ENCODE measurements at places on chromosomes 1 and 21. TPM values are rescaled to one million over a fixed set of nuclear protein-coding genes. Genes with fewer than 3 reads are reported as not detected.

- no peaks in the 10 kb centered on the region for H3K27me3 ChIP-seq
- H3K4me1 ChIP-seq = no peaks in the 10 kb centered on the region
- no peak overlapping the region for H3K27ac ChIP-seq
- H3K4me3 ChIP-seq = no peak overlapping the region
These were observed 66.1 kb downstream of the TBX15 start for GRCh38 chr1:118921994-118922393.

- no peaks in the 10 kb centered on the region for H3K4me1 ChIP-seq
- no peaks in the 10 kb centered on the region for H3K36me3 ChIP-seq
- no peak overlapping the region for H3K27ac ChIP-seq
- no peaks in the 10 kb centered on the region for H3K27me3 ChIP-seq
- no peak for DNase-seq
These were observed 35.4 kb downstream of the CXADR start for GRCh38 chr21:17548262-17548661.

GRCh38 chr1:31531177-31531999 is 44.9 kb upstream of the TINAGL1 start:
- no peaks in the 10 kb centered on the region for H3K36me3 ChIP-seq
- no peaks in the 10 kb centered on the region for H3K27me3 ChIP-seq
- H3K4me3 ChIP-seq = no peak overlapping the region
- no peak for DNase-seq
- no peak overlapping the region for H3K27ac ChIP-seq

GRCh38 chr1:41895552-41895951 is 23.2 kb downstream of the HIVEP3 start:
- no peaks in the 10 kb centered on the region for H3K27me3 ChIP-seq
- H3K4me1 ChIP-seq = peaks cover 12% of the 10 kb centered on the region
- no peak overlapping the region for H3K4me3 ChIP-seq
- no peak for DNase-seq

DNA sequence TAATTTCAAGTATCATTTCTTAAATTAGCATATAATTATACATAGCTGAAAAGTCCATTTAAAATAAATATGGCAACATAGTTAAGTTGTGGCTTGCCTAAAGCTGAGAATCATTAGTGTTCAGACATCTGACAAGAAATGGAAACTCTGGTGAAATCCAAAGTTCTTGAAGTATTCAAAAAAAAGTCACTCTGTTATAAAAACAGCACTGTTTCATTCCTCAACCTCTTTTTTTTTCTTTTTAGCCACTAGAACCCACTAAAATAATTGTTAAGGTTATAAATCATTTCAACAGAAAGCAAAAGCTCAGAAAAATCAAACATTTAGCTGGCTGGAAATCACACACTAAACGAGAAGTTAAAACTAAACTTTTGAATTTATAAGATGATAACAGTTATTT is 476.7 kb downstream of the LTN1 start:
- H3K4me1 ChIP-seq = no peaks in the 10 kb centered on the region
- H3K4me3 ChIP-seq = no peak overlapping the region
- H3K36me3 ChIP-seq = no peaks in the 10 kb centered on the region
- no peaks in the 10 kb centered on the region for H3K27me3 ChIP-seq
- no peak overlapping the region for H3K27ac ChIP-seq

GRCh38 chr1:83905315-83905907 is 93.5 kb downstream of the TTLL7 start:
- peaks cover 5% of the 10 kb centered on the region for H3K36me3 ChIP-seq
- DNase-seq = no peak
- no peak overlapping the region for H3K4me3 ChIP-seq
- no peaks in the 10 kb centered on the region for H3K27me3 ChIP-seq

DNA sequence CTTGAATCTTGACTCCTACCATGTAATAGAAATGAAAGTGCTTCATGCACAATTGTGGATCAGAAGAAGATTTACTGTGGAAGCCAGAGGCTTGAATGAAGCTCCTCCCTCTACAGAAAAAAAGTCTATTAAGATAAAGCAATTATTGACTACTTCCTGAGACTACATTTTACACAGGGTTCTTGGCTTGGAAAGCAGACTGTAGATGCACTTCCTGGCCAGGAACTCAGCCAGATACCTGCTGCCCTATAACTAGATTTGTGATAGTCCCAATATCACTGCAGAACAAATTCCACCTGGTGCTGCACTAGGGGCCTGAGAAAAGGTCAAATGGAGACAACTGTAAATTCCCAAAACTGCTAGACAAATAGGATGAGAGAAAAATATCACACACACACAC is 96.8 kb upstream of the GUCA2B start:
- no peak overlapping the region for H3K4me3 ChIP-seq
- no peaks in the 10 kb centered on the region for H3K27me3 ChIP-seq
- no peak for DNase-seq
- H3K36me3 ChIP-seq = no peaks in the 10 kb centered on the region

GRCh38 chr1:6824665-6825368 is 39.6 kb downstream of the CAMTA1 start:
- no peaks in the 10 kb centered on the region for H3K27me3 ChIP-seq
- H3K4me1 ChIP-seq = no peaks in the 10 kb centered on the region
- no peak overlapping the region for H3K27ac ChIP-seq

DNA sequence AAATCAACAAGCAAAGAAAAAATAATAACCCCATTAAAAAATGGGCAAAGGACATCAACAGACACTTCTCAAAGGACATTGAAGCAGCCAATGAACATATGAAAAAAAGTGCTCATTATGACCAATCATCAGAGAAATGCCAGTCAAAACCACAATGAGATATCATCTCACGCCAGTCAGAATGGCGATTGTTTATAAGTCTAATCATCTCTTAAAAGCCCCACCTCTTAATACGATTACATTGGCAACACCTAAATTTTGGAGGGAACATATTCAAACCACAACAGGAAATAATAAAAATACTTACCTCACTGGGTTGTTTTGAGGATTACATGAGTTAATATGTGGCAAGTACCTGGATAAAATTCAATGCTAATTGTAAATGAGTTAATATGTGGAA is 57.1 kb upstream of the PLPPR4 start:
- no peaks in the 10 kb centered on the region for H3K4me1 ChIP-seq
- DNase-seq = no peak
- H3K36me3 ChIP-seq = no peaks in the 10 kb centered on the region
- H3K27me3 ChIP-seq = no peaks in the 10 kb centered on the region

DNA sequence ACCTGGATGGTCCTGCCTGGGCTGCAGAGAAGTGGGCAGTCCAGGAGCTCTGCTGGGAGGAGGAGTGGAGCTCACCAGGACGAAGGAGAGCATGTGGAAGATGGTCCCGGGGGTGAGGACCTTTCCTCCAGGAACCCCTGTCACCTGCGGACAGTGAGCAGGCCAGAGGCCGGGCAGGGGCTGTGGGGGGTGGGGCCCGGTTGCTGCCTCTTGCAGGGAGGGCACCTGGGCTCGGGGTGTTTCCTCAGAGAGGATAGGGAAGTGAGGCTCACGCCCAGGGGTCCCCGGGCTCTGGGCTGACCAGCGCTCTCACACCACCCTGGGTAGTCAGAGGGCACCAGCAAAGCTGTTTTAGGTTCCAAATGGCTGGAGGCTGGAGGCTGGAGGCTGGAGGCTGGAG is 22.7 kb upstream of the PEX10 start:
- no peak for DNase-seq
- no peaks in the 10 kb centered on the region for H3K4me1 ChIP-seq
- no peak overlapping the region for H3K4me3 ChIP-seq
- H3K27ac ChIP-seq = no peak overlapping the region
- H3K27me3 ChIP-seq = peaks cover 5% of the 10 kb centered on the region

GRCh38 chr1:10918531-10918930 is 93.9 kb upstream of the TARDBP start:
- no peaks in the 10 kb centered on the region for H3K36me3 ChIP-seq
- peaks cover 8% of the 10 kb centered on the region for H3K27me3 ChIP-seq
- no peak overlapping the region for H3K4me3 ChIP-seq
- DNase-seq = no peak

DNA sequence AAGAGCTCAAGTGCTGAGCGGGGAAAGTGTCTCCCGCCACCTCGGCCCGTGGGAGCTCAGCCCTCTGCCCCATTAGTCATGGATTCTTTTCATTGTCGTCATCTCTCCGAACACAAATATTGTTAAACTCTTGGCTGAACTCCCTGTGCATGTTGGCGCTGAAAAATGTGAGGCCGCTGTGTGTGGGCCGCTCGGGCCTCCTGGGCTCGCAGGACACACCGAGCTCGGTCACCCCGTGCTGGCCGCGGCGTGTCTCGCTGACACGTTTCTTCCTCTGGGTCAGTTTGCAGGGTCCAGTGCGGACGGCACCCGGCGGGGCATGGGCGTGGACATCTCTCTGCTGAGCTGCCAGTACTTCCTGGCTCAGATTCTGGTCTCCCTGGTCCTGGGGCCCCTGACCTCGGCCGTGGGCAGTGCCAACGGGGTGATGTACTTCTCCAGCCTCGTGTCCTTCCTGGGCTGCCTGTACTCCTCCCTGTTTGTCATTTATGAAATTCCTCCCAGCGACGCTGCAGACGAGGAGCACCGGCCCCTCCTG is 25.6 kb downstream of the SLC45A1 start:
- no peaks in the 10 kb centered on the region for H3K36me3 ChIP-seq
- H3K27me3 ChIP-seq = no peaks in the 10 kb centered on the region
- peak overlapping the region; percentile 4 for H3K4me3 ChIP-seq
- peaks cover 18% of the 10 kb centered on the region for H3K4me1 ChIP-seq

GRCh38 chr1:234962340-234962989 is 166.2 kb downstream of the TOMM20 start:
- no peaks in the 10 kb centered on the region for H3K36me3 ChIP-seq
- H3K27me3 ChIP-seq = no peaks in the 10 kb centered on the region
- H3K27ac ChIP-seq = peak overlapping the region; percentile 65
- H3K4me1 ChIP-seq = no peaks in the 10 kb centered on the region
- H3K4me3 ChIP-seq = no peak overlapping the region
- peak; percentile 79 for DNase-seq

DNA sequence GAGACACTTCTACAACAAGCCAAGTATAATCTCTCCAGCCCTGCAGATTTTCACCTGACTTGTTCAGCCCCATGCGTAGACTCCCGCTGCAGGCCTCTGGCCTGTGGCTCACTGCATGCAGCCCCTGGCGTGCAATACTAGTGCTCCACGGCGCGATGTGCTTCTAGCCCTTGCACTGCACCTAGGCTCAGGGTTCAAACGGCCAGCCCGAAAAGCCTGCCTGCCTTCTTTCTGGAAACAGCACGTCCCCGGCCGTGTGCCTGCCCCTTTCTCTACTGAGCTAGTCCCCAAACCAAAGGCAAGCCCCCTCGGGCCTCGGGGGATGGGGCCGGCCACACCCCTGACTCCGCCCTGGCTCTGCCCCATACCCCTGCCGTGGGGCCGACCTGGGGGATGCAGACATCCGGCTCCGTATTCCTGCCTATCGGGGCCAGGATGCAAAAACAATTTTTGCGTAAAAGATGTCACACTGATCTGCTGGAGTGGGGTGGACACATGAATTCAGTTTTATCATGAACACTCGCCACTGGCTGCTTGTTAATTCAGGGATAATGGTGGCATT is 26.3 kb upstream of the TRAPPC10 start:
- DNase-seq = no peak
- peaks cover 34% of the 10 kb centered on the region for H3K36me3 ChIP-seq
- no peaks in the 10 kb centered on the region for H3K4me1 ChIP-seq
- H3K27ac ChIP-seq = no peak overlapping the region
- H3K4me3 ChIP-seq = no peak overlapping the region

GRCh38 chr1:41390166-41390565 is 28.9 kb downstream of the FOXO6 start:
- no peak for DNase-seq
- no peaks in the 10 kb centered on the region for H3K36me3 ChIP-seq
- H3K27ac ChIP-seq = no peak overlapping the region

DNA sequence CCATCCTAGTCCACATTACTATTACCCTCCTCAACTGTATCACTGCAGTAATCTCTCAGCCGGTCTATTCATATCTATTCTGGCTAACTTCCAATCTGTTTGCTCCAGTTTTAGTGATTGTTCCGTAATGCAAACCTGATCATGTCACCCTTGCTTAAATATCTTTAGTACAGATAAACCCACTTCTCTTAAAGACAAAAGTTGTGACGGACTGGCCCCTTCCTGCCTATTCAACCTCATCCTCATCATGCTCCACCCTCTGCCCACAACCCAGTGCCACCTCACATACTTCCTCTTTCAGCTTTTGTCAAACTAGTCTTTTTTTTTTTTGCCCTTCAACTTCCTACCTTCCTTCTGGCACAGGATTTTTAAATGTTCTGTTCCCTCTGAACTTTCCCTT is 2.8 kb upstream of the C1orf162 start:
- no peak overlapping the region for H3K27ac ChIP-seq
- no peaks in the 10 kb centered on the region for H3K27me3 ChIP-seq
- peaks cover 63% of the 10 kb centered on the region for H3K36me3 ChIP-seq
- H3K4me3 ChIP-seq = no peak overlapping the region

GRCh38 chr1:217137210-217137881 is 414.1 kb upstream of the ESRRG start:
- no peak overlapping the region for H3K4me3 ChIP-seq
- peaks cover 15% of the 10 kb centered on the region for H3K27me3 ChIP-seq
- no peaks in the 10 kb centered on the region for H3K36me3 ChIP-seq
- H3K4me1 ChIP-seq = no peaks in the 10 kb centered on the region
- H3K27ac ChIP-seq = no peak overlapping the region
- no peak for DNase-seq

GRCh38 chr1:12458571-12458970 is 159.4 kb downstream of the DHRS3 start:
- no peaks in the 10 kb centered on the region for H3K36me3 ChIP-seq
- H3K27ac ChIP-seq = peak overlapping the region; percentile 67
- DNase-seq = no peak
- no peak overlapping the region for H3K4me3 ChIP-seq

Gene TSSK3
- 2.1 TPM for total RNA-seq

Gene E2F2
- 0.28 TPM for total RNA-seq

Gene DDAH1
- total RNA-seq = 11.8 TPM

Gene GJB3
- not detected for total RNA-seq

Gene DMBX1
- not detected for total RNA-seq

Gene SLC22A15
- 1.2 TPM for total RNA-seq

Gene DNASE2B
- not detected for total RNA-seq

Gene CAMK1G
- total RNA-seq = 1.4 TPM

Gene KRTAP26-1
- total RNA-seq = not detected

Gene CLCA1
- total RNA-seq = 0.83 TPM

Gene UBIAD1
- total RNA-seq = 8.2 TPM
